ENCODE measurements at places on chromosomes 7 and 10.
A peak's percentile ranks its signal among the peaks of the same experiment; 100 is the strongest.

DNA sequence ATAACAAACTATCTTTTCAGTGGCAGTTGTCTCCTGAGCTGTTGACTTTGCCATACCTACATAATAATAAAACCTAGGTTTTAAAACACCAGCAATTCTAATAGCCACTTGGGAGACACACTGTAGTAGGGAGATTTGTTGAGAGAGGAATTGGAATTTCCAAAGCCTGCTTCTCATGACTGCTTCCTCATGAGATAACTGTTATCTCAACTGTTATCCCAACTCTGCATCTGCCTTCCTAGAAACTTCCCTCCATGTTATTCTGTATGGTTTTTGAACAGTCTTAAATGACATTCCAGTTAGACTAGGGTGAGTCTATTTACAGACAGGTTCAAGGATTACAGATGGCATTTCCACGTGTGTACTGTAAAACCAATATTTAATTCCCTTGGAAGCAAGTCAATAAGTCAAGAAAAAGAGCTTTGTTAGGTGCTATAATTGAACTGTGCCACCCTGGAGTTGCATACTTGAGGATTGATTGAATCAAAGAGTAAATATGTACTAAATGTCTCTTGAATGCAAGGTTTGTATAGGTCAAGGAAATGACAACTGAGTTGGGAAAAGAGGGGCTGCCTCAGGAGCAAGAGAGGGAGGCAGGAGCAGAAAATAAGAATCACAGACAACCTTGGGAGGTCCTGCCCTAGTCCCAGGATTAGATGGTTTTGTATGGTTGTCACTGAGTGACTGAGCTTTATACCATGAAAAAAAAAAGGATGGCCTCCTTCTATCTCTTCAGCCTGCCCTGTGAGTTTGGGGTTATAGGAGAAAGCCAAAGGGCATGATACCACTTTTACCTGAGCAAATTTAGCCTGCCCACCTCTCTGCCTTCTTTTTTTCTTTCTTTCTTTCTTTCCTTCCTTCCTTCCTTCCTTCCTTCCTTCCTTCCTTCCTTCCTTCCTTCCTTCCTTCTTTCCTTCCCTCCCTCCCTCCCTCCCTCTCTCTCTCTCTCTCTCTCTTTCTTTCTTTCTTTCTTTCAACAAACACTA is 9.9 kb upstream of the TM9SF3 start:
- no peak for DNase-seq

DNA sequence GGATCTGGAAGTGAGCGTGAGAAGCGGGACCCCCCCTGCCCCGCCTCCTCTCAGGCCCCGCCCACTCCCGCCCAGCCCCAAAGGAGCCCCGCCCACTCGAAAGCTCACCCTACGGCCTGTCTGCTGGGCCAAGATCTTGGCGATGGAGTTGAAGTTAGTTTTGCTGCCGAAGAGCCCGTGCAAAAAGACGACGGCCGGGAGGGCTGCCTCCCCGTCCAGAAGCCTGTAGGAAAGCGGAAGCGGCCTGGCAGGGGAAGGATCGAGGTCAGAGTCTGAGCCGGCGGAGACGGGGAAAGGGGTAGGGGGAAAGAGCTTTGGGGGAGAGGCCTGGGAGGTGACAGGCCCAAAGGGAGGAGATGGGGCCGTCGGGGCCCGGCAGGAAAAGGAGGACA is 386 bp downstream of the ABHD11 start:
- peak; percentile 79 for DNase-seq

GRCh38 chr10:82874671-82875070 is 999.7 kb downstream of the NRG3 start:
- DNase-seq: no peak

- peak; percentile 3 for DNase-seq
Observed at GRCh38 chr7:99693427-99694200, 13.8 kb upstream of the CYP3A5 start.

GRCh38 chr10:19958787-19959186 is 142.6 kb downstream of the PLXDC2 start:
- no peak for DNase-seq

DNA sequence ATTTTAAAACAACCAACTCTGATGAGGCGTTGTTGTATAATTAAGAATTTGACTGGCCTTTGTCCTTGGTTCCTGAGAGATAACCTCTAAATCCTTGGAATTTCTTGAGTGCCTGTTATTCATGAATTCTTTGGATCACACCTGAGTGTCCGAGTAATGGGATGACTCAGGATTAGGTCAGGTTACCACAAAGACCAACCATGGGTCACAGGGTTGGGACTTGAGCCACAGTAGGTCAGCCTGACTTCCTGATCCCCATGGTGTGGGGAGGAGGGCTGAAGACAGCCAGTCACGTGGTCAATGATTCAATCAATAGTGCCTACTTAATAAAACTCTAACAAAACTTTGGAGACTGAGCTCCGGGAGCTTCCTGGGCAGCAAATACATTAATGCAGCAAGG is 192.5 kb downstream of the GFRA1 start:
- DNase-seq: peak; percentile 55

GRCh38 chr7:74092964-74093471 is 9.4 kb downstream of the LIMK1 start:
- peak; percentile 39 for DNase-seq

- no peak for DNase-seq
Observed at GRCh38 chr10:10368951-10369576, 648.6 kb upstream of the CELF2 start.

DNA sequence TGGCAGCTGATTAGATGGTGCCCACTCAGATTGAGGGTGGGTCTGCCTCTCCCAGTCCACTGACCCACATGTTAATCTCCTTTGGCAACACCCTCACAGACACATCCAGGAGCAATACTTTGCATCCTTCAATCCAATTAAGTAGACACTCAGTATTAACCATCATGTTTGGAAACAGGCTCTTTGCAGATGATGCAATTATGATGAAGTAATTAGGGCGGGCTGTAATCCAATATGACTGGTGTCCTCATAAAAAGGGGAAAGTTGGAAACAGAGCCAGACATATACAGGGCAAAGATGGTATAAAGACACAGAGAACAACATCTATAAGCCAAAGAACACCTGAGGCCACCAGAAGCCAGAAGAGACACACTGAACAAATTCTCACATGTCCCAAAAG is 658.6 kb downstream of the CCSER2 start:
- no peak for DNase-seq

GRCh38 chr10:73889014-73889413 is 14.7 kb upstream of the CAMK2G start:
- peak; percentile 80 for DNase-seq

- DNase-seq: no peak
Observed at GRCh38 chr10:45456822-45457221, 82.8 kb downstream of the ALOX5 start.

- peak; percentile 94 for DNase-seq
Observed at GRCh38 chr7:148623586-148624282, 33.2 kb downstream of the C7orf33 start.

DNA sequence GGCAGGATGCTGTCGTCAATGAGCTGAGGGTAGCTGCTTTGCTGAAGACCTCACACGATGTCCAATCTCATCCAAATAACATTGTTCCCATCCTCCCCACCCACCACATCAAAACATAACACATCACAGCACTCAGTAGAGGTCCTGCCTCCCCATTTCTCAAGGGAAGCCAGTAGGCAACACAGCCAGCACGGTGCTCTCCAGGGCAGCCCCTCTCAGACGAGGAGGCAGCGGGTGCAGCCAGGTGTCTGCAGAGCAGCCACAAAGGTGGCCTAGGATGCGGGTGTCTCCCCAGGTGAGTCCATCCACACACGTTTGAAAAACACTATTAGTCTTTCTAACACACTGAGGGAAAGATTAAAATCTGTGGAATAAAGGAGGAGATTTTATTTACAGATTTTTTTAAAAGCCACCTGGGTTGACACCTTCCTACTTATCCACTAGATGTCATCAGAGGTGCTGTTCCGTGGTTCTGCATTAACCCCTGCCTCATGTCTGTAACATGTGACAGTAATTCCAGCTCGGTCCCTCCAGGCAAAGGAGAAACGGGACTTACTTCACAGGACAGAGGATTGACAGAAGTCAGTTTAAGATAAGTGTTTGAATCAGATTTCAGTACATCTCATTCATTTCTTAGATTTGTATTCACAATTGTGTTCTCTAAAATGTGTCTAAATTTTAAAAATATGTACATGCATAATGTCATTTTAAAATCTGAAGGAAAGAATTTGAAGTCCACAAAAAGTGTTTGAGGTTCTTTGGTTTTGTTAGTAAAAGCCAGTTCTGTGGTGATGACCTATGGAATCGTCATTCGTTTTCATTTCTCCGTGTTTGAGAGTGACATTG is 68.0 kb downstream of the LANCL2 start:
- peak; percentile 69 for DNase-seq

DNA sequence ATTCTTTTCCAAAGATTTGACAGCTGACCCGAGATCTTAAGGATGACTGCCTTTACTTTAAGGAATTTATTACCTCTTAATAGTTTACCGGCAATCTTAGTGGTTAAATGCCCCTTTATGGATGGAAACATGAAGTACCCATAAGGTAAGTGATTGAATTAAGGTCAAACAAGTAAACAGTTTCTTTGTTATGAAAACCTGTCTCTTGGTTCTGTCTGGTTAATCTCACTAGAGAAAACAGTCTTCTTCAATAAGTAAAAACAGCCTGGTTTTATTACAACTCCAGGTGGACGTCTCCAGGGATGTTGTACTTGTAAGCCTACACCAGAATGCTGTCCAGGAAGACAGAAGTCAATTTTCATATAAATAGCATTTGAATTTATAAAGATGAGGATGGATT is 161.8 kb upstream of the MTPN start:
- DNase-seq: no peak

DNA sequence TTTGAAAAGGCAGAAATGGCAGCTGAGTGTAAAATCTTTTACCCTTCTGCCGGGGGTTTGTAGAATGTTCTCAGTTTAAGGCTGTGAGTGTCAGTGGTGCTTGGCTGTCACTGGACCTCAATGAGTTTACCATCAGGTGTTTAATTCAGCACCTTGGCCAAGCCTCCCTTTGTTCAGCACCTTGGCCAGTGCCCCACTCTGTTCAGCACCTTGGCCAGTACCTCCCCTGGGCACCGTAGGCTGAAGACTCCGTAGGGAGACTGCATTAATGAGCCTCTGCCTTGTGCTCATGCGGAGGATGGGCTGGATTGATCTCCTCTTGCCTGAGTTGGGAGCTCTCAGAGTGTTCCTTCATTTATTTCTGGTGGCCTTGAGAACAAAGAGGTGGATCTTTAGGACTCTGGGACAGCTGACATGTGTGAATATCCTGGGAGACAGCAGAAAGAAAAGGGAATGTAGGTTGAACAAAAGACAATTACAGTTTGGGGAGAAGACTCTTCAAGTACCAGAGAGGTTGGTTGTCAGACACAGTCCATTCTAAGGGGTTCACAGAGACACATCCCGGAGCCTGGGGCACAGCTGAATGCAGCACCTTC is 1.6 kb downstream of the FAM24A start:
- peak; percentile 84 for DNase-seq

DNA sequence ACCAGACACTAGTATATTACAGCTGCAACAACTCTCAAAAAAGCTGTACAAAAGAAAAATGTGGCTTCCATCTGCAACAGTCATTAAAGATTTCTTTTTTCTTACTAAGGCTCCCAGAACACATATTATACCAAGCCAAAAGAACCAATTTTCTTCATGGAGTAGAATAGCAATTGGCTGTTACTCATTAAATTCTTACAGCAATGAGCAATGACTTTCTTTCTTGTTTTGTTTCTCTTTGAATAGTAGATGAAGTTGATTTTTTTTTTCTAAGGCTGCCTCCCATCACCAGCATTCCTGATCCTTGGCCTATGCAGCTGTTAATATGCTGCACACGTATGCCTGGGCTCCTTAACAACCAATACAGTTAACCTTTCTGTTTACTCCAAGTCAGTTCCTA is 36.6 kb upstream of the SPOCK2 start:
- DNase-seq: peak; percentile 90

DNA sequence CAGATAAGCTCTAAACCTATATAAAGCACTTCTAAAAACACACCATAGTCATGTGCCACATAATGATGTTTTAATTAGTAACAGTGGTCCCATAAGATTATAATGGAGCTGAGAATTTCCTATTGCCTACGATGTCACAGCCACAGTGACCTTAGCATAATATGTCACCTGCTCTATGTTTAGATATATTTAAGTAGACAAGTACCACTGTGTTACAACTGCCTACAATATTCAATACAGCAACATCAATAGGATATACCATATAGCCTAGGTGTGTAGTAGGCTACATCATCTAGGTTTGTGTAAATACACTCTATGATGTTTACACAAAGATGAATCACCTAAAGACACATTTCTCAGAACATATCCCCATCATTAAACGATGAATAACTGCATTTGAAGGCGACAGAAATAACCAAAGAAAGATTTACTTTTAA is 24.5 kb downstream of the GPR22 start:
- no peak for DNase-seq

DNA sequence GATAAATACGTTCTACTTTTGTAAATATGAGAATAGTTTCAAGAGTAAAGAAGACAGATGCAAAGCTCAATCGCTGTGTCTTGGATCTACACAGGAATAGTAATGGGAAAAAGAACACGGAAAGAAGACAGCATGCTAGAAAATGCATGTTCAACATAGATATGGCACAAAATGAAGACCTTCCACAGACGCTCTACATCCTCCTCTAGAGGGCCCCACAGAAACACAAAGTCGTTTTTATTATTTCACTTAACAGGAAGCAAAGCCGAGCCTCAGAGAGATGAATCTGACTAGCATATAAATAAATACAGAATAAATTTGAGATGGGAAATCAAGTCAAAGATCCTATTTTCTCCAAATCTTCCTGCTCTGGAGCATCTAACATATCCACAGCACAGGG is 292.6 kb downstream of the PARD3 start:
- DNase-seq: no peak

DNA sequence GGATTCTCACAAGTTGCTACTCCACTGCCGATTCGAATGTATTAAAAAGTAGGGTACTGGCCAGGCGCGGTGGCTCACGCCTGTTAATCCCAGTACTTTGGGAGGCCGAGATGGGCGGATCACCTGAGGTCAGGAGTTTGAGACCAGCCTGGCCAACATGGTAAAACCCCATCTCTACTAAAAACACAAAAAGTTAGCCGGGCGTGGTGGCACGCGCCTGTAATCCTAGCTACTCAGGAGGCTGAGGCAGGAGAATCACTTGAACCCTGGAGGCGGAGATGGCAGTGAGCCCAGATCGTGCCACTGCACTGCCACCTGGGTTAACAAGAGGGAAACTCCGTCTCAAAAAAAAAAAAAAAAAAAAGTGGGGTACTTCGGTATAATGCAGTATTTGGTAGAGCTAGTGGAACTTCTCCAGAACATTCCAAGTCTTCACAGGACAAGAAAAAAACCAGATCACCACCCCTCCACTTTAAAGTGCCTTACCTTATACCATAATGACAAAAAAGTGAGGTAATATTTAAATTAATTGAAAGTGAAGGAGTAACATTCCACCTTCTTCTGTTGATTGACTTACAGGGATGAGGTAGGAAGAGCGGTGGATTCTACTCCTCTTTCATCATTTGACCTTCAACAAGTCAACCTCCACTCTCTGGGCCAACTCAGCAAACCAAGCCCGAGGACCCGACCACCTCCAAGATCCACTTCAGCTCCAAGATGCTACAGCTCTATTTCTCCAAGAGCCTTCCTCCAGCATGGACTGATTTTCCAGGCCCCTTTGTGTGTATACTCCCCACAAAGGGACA is 2.0 kb downstream of the BAZ1B start:
- DNase-seq: peak; percentile 27
